T-helper 1 cell treated with Interleukin-12 subunit alpha and Interleukin-12 subunit beta and Interleukin-4 antibody, amounts not matched to agents 30 ng/mL and 1 ng/mL, for 36 hours (primary cell): ENCODE measurements at places on chromosomes 1 and 21. TPM values are rescaled to one million over a fixed set of nuclear protein-coding genes. Genes with fewer than 3 reads are reported as not detected.

The HFM1 gene
- not detected in 2 replicates for total RNA-seq

The BRWD1 gene
- total RNA-seq, result 40.5 and 40.8 TPM in 2 replicates

The CELA3A gene
- not detected in 2 replicates for total RNA-seq

The LRRC8D gene
- total RNA-seq, result 34.4 and 36.2 TPM in 2 replicates

The SDF4 gene
- total RNA-seq, result 161 and 167 TPM in 2 replicates

The RIMKLA gene
- 2.2 and 2.5 TPM in 2 replicates for total RNA-seq

The BPNT1 gene
- total RNA-seq, result 21.5 and 25.1 TPM in 2 replicates

The CD34 gene
- total RNA-seq, result not detected in 2 replicates

The ACAP3 gene
- 60.9 and 62.5 TPM in 2 replicates for total RNA-seq

The KRTAP10-10 gene
- not detected in 2 replicates for total RNA-seq

The AKNAD1 gene
- not detected in 2 replicates for total RNA-seq

The MPL gene
- total RNA-seq, result not detected in 2 replicates

The HCRTR1 gene
- not detected in 2 replicates for total RNA-seq

The SHE gene
- not detected in 2 replicates for total RNA-seq

The C1orf94 gene
- not detected in 2 replicates for total RNA-seq

The TMEM125 gene
- not detected in 2 replicates for total RNA-seq

The ITPKB gene
- 44.7 and 45.3 TPM in 2 replicates for total RNA-seq

The FYB2 gene
- total RNA-seq, result not detected in 2 replicates

The SYDE2 gene
- total RNA-seq, result 0.39 and 0.64 TPM in 2 replicates

The SH2D1B gene
- total RNA-seq, result not detected in 2 replicates

The TMCC2 gene
- total RNA-seq, result 8.4 and 9.3 TPM in 2 replicates

The KRTAP13-2 gene
- not detected in 2 replicates for total RNA-seq

The SCAF4 gene
- 57.0 and 57.9 TPM in 2 replicates for total RNA-seq

The EPHA10 gene
- total RNA-seq, result 0.05 TPM in 1 of 2 replicates, not detected in the other

The KCNQ4 gene
- 0.88 and 1.0 TPM in 2 replicates for total RNA-seq

The CCDC17 gene
- total RNA-seq, result 4.7 and 5.3 TPM in 2 replicates

The EIF4G3 gene
- total RNA-seq, result 55.2 and 58.2 TPM in 2 replicates

The GCSAML gene
- total RNA-seq, result not detected in 2 replicates
